ENCODE measurements at places on chromosomes 2 and 18. TPM values are rescaled to one million over a fixed set of nuclear protein-coding genes. Genes with fewer than 3 reads are reported as not detected.
A peak's percentile ranks its signal among the peaks of the same experiment; 100 is the strongest.

ZNF519 gene
- 23.8 TPM for total RNA-seq

SCYGR6 gene
- not detected for total RNA-seq

IKZF2 gene
- total RNA-seq = 22.2 TPM

PAX8 gene
- total RNA-seq = 6.4 TPM

IL18R1 gene
- total RNA-seq = 3.4 TPM

IL36A gene
- not detected for total RNA-seq

DNA sequence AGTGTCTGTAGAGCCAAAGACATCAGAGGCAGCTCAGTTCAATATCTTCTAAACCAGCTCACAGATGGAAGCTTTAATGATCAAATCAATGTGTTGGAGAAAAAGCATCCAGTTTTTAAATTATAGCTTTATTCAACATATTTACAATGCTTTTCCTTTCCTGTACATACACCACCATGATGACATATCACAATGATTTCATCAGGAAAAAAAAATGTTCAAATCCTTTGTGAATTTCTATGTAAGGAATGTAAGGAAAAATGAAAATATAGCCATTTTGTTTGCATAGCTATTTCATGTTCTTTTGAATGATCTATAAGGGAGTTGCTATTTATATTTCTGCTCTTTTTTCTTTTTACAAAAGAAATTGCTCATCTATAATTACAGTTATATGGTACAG lies 134.7 kb upstream of the CDH20 start:
- DNase-seq = no peak

- DNase-seq = no peak
Observed at GRCh38 chr2:214130114-214130513, 280.7 kb upstream of the VWC2L start.

- DNase-seq = no peak
Observed at GRCh38 chr2:149826471-149827125, 239.0 kb upstream of the MMADHC start.

- DNase-seq = no peak
Observed at GRCh38 chr18:12374401-12374800, 2.6 kb downstream of the AFG3L2 start.

DNA sequence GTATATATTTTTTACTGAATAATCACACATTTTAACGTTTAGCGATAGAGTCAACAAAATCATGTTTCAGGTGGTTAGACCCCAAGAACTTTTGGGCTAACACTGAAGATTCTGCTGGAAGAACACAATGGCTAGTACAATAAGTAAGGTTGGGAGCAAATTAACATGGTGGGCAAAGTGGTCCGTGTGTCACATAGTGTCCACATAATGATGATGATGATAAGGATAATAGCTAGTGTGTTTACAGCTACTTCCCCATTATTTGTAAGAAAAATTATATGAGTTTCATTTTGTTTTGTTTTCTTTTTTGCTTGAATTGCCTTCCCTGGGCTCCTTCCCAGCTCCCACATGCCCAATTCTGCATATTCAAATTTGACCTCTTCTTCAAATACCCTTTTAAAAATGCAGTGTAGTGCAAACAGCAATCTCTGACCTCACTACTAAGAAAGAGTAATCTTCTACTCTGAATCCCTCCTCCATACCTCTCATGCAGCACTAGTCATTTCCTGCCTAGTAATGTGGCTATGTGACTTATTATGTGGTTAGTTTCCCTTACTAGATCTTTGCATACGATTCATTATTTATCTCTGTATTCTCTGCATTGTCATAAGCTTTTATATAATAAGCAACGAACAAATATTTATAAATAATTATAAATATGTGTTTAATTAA lies 16.9 kb upstream of the VPS54 start:
- no peak for DNase-seq

DNA sequence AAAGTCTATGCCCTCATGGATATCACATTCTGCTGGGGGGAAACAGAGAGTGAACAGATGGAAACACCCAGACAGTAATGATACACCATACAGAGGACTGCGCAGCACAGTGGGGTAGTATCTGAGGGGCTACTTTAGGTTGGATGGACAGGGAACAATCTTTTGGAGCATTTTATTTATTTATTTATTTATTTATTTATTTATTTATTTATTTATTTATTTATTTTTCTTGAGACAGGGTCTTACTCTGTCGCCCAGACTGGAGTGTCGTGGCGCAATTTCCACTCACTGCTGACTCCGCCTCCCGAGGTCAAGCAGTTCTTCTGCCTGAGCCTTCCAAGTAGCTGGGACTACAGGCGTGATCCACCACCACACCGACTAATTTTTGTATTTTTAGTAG lies 89.2 kb downstream of the TGOLN2 start:
- DNase-seq = no peak

GRCh38 chr18:78703291-78703690 lies 276.3 kb upstream of the SALL3 start:
- DNase-seq = no peak

GRCh38 chr18:51361130-51361860 lies 163.8 kb upstream of the MEX3C start:
- no peak for DNase-seq

DNA sequence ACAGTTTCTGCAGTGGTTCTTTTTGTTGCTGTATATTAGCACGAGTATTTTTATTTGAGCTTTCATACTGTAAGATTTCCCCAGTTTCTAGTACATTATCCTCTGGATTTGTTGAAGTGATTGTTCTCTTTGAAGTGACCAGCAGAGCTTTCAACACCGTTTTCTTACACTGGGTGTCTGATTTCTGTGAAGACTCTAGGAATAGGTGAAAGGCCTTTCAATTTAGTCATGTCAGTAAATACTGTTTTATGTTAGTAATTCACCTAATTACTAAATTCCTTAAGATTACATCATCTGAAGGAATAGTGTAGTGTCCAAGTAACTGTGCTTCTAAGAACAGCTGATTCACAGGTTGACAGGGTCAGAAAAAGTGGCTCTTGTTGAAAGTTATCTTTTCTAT lies 2.3 kb downstream of the PPM1B start:
- DNase-seq = no peak

GRCh38 chr2:185895828-185896693 lies 157.5 kb downstream of the FSIP2 start:
- no peak for DNase-seq

DNA sequence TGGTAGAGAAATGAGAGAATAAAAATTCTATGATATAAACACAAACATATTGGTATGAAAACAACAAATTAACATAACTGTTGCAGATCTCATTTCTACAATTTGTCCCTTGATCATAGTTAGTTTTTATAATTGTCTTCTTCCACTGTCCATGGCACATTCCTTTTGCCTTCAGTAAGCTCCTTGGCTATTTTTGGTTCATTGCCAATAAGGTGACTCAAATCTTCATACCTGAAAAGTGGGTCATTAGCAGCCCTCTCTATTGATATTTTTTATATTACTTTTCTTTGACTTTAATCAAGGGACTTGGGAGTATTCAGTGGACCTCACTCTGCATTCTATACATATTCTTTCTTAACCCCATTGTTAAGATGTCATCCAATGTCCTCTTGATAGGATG lies 552.9 kb downstream of the TDRD15 start:
- peak; percentile 42 for DNase-seq

All from PC-9 (cell line).